ENCODE measurements at places on chromosomes 2 and 18.
A peak's percentile ranks its signal among the peaks of the same experiment; 100 is the strongest.

- no peak for DNase-seq
These were observed 728 bp downstream of the AUP1 start for GRCh38 chr2:74528600-74529356.

DNA sequence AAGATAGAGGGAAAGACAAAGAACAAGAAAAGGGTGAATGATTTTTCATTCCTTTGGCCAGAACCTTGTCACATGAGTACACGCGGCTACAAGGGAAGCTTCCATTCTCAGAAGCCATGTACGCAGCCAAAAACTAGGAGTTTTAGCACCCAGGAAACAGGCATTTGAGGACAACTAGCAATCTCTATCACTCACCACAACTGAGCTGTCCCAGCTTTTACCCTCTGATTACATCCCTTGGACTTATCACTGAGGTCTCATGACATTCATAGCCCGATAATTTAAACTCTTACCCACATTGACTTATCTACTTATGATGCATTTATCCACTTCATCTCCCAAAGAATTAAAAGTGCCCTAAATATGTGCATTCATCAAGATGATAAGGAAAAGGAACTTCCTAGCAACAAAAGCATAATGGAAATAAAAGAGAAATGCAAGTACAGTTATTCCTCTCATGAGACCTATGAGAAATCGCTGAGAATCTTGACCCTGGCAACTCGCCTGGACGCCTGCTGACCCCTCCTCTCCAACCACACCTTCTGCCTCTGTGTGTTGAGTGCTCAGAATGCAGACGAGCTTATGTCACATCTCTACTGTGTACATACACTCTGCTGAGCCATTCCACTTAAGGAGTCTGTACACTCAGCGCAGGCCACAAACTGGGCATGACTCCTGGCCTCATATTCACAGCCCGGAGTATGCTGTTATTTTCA, 28.7 kb upstream of the MFSD6 start:
- DNase-seq, result no peak

DNA sequence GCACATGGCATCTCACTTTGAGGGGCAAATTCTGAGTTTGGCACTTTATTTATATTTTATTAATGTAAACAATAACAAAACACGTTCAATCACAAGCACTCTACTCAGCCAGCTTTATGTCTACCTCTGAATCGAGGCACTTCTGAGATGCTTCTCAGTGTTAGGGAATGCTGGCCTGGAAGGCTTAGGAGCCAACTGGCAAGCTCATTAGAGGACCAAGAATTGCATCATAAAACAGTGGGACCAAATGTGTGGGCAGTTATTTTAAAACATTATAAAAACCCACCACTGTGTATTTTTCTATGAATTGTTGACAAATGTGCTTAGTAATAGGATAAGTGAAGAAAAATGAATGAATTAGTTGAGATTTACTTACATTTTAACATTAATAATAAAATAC, 46.8 kb upstream of the SMIM21 start:
- no peak for DNase-seq

GRCh38 chr2:239636808-239637207, 236.0 kb upstream of the HDAC4 start:
- no peak for DNase-seq

DNA sequence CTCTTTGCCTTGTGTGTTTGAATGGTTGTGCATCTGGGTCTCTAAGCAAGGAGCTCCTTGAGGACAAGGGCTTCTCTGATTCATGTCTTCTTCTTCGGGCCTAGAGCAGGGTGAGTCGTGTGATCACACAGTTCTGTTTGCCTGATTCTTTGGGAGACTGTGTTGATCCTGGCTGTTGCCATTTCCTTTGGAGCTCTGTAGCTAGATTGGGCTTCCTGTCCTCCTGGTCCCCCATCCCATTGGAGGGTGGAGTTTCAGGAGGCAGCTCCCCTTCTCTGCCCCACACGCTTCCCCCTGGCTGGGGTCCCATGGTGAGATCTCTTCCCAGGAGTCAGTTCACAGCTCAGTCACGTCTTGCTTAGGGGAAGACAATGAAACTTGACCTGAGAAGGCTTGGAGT, 92.8 kb downstream of the TRIB2 start:
- DNase-seq, result no peak

- no peak for DNase-seq
These were observed 91.7 kb upstream of the MYO3B start for GRCh38 chr2:170086117-170086688.

- no peak for DNase-seq
These were observed 26.9 kb downstream of the ANO7 start for GRCh38 chr2:241215421-241215820.

DNA sequence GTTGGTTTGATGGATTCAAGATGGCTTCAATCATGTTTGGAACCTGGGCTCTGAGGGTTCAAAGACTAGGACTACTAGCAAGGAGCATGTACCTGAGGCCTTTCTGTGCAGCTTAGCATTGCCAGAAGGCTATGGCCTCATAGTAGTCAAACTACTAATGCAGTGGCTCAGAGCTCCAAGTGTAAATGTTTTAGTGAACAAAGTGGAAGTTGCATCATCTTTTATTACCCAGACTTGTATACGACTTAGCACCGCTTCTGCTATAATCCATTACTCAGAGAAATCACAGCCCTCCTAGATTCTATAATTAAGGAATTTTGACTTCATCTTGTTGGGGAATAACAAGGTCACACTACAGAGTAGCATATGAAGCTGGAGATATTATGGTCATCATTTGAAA, 210.5 kb downstream of the ERBB4 start:
- DNase-seq, result no peak

DNA sequence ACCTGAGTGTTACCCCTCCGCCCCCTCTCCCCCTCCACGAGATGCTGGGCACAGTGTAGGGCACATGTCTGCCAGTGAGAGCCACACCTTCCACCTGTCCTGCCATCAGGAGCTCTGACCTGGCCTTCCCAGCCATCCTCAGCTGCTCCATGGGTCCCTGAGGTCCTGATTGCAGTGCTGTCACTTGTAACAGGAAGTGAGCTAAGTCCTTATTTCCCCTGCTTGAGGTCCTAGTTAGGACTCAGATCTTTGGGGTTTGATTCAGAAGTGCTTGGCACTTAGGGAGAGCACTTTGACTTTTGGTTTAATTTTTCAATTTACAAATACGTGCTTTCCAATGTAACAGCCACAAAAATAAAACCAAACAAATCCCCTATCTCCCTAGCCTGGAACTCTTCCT, 125.5 kb downstream of the WDSUB1 start:
- DNase-seq, result no peak

- DNase-seq, result no peak
These were observed 32.3 kb upstream of the NABP1 start for GRCh38 chr2:191645434-191646162.

GRCh38 chr2:105682401-105682800, 62.3 kb upstream of the NCK2 start:
- no peak for DNase-seq

DNA sequence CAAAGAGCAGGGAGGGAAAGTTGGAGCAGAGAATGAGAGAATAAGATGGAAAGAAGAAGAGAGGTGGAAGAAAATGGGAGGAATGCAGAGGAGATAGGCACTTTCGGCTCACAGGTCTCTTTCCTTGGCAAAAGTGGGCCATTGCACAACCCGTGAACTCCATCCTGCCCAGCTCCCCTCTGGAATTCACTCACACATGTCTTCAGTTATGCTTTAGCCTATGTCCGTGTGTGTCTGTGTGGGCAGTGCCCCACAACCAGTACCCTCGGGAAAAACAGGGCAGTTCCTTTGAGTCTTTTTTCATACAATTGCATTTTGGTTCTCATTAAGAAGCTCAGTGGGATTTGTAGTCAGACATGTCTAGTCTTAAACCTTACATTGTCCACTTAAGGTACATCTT, 34.5 kb downstream of the DTNA start:
- no peak for DNase-seq

DNA sequence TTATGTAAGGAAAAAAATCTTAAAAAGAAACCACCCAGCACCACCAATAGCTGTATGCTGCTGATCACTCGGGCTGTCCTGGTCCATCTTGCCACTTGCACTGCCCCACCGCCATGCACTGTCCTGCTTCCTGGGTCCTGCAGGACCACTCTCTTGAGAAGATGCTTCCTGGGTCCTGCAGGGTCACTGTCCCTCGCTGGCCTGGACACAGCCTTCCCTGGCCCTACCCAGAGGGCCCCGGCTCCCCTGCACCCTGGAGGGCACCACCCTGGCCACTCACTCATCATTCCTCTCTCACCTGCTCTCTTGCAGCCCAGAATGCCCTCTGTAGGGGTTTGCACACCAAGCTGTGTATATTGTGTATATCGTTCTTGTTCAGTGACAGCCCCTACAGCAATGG, 2.4 kb upstream of the OTOS start:
- no peak for DNase-seq

DNA sequence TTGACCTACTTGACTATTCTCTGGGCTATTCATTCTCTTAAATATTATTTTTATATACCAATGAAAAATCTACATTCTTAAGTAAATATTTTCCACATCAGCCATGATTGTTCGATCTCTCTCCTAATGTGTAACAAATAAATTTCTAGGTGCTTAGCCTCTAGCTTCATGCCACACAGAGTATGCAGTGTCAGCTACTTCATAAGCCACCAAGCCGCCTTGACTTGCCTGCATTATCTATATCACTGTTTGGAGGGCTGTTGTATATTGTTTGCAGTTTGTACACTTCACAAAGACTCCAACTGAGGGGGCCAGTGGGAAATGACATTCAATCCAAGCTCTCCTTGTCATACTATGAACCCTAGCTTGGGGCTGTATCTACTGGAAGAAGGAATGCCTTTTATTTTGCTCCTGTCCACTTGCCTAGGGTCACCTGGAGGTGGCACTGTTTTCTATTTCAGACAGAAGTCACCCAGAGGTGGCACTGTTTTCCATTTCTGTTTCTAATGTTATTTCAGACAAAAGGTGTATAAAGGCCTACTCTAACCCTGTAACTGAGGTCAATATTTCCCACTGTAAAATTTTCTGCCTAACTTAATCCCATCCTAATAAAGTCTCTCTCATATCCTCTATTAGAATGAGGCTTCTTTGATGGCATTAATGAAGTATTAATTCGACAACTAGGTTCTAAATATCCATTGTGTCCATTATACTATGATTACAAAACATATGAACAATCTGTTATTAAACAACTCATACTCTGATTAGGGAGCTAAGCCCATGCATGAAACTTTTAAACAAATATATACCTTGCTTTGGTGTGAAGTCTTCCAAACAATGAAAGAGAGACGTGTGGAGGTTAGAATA, 36.4 kb downstream of the COL5A2 start:
- DNase-seq, result peak; percentile 17

- DNase-seq, result no peak
These were observed 32.4 kb downstream of the WDR43 start for GRCh38 chr2:28926847-28927246.

- DNase-seq, result no peak
These were observed 299.0 kb downstream of the FBXO15 start for GRCh38 chr18:73848656-73849055.

- DNase-seq, result no peak
These were observed 9.9 kb downstream of the KCNIP3 start for GRCh38 chr2:95307036-95307435.

DNA sequence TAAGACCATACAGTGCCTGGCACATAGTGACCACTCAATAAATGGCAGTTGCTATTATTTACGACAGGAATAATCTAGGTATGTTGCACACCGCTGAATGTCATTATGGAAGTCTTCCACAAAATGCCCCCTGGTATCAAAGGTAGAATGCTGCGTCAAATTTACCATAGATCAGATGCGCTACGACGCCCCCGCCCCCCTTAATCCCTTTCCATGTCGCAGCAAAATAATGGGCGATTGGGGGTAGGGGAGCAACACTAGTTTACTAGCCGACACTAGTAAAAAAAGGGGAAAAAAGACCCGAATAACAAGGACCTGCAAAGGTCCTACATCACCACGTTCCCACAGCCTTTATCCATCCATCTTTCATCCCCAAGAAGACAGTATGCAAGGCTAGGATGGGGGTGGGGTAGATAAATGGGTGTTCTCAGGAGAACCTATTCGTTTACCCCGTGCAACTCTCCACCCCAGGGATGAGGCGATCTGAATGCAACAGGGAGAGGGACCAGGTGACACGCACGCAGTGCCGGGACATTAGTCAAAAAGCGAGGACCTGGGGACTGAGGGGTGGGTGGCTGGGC, 455 bp downstream of the PREPL start:
- no peak for DNase-seq

DNA sequence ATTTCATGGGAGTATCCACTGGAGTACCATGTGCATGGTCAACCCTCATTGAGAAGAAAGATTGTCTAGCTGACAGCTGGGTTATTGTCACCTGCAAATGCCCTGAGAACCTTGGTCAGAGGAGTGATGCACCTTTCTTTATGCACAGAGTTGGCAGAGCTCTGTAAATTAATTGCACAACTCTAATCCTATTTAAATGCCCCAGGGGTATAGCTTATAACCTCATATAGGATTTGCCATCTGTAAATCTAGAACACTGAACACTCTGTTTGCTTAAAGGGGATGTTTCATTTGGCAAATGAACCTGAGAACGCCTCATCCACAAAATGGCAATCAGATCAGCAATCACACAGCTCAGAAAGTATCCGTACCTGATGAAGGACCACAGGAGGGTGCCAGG, 71.8 kb upstream of the SP5 start:
- no peak for DNase-seq

DNA sequence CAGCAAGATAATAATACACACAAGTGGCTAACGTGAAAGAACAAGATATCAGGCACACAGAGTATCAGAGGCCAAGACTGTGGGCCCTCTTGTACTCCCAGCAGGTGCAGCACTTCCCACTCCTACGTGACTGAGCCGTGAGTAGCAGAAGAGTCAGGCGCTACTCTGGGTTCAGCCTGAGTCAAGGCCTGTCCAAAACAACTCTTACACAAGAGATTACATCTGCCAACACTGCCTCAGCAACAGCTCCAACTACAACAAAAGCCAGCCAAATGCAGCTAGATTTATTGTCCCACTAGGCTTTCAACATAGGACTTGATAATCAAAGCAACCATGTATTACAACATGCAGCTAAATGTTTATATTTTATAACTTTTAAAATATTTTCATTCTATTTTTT, 56.2 kb downstream of the ITSN2 start:
- no peak for DNase-seq

GRCh38 chr18:62729487-62730386, 14.4 kb downstream of the PHLPP1 start:
- DNase-seq, result no peak

Measured in T-helper 9 cell (primary cell).